Ammon's horn (tissue), 1 donor: ENCODE measurements at places on chromosomes 5 and 9.
A peak's percentile ranks its signal among the peaks of the same experiment; 100 is the strongest.

DNA sequence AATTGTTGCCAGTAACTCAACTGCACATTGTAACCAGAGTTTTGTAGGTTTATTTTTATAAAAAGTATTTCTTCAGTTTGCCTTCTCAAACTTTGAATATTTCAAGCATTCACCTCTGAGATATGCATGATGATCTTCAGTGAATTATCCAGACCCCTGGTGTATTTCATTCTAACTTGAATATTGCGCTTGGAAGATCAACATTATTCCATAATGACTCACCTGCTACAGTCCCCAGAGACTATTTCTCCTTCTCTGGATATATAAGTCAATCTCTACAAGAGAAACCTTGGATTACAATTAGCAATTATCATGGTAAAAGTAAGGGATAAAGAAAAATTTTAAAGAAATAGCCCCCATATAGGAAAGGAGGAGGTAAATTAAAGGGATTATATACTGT is 1041.0 kb downstream of the TLE1 start:
- DNase-seq = no peak

- no peak for DNase-seq
Observed at GRCh38 chr5:102660111-102660510, 95.0 kb upstream of the PAM start.

DNA sequence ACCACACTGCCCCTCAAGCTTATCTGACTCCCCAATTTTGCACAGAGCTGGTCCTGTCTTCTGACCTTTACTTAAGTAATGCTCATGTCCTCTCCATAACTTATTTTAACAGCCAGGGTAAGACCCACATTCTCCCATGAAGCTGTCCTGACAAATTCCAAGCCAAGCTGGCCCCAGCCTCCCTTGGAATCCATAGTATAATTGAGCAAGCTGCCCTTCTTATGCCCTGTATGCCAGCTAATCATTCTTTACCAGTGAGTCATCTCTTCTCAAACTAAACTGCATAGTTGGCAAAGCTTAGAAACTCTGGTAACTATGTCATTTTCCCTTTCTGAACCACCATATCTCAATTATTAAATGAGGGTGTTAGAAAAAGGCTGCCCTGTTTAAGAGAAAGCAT is 92.4 kb downstream of the NFIB start:
- DNase-seq = no peak

GRCh38 chr5:316210-317085 is 5.1 kb upstream of the AHRR start:
- DNase-seq = no peak

DNA sequence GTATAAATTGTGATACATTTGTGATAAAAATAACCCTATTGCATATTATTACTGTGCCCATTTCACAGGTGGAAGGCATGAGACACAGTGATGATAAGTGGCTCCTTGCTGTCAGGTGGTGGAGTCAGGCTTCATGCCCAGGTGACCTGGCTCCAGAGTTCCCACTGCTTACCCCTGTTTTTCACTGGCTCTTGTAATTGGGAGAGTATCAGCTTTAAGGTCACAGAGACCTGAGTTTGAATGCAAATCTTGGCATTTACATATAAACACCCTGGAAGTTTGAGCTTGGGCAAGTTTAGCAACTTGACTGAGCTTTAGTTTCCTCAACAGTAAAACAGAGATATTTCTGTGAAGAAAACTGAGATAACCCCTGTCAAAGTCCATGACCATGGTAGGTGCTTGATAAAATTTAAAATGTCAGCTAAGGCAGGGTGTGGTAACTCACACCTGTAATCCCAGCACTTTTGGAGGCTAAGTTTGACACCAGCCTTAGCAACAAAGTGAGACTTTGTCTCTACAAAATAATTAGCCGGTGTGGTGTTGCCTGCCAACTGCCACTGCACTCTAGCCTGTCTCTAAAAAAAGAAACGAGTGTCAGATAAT is 29.2 kb downstream of the MAT2B start:
- no peak for DNase-seq

DNA sequence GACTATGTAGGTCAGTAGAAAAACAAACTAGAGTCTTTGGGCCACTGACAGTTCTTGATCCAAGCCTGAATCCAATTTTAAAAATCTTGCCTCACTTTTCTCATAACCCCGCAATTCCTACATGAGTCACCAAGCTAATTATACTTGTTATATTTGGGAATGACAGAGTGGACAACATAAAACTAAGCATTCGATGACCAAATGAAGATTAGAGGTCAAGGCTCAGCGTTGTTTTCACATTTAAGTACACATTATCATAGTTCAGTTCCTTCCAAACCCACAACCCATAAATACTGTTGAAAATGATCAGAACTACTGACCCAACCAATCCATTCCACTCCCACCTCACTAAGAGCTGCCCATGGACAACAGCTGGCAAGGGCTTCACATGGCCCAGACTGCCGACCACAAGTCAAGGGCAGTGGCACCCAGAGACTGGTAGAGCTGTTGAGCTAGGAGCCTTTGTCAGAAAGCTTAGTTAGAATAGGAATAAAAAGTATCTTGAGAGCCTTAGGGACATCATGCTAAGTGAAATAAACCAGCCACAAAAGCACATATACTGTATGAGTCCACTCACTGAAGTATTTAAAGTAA is 64.2 kb downstream of the MYO10 start:
- DNase-seq = no peak

DNA sequence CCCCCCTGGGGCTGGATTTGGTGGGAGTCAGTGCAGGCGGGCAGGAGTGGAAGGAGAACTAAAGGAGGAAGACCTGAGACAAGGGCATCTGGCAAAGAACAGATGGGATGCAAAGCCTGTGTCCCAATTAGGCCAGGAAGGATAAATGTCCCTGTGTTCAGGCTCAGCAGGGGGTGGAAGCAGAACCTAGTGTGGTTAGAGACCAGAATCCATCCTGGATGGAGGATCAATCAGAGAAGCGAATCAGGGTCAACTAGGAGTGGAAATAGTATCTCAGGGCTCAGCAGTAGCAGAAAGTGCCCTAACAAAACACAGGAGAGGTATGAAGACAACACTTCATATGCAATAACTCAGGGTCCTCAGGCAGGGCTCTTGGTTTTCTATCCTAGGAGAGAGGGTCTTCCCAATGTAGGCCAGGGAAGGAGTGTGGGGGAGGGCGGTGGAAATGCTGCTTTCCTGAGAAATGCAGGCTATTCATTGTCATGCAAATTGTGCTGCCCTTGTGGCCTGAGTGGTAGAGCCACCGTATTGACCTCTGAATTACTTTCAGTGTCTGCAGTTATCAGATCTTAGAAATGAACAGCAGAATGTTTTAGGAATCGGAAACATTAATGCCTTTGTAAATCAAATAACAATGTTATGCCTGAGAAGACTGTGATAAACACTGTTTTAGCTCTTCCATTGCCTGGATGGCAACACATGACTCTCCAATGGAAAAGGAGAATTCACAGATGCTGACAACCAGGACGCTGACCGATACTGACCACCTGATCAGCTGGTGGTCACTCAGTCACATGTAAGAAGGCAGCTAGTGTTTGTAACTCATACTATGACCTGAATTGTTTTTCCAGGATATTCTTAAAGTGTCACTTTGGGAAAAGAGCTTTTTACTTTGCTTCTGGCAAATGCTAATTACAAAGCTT is 323.6 kb downstream of the SEMA5A start:
- no peak for DNase-seq

- no peak for DNase-seq
Observed at GRCh38 chr5:132825033-132825833, 5.2 kb downstream of the SHROOM1 start.

- peak; percentile 78 for DNase-seq
Observed at GRCh38 chr9:12774861-12775678, at the start of gene LURAP1L. Gene LURAP1L (plus strand): TSS chr9:12775020. CDS start chr9:12775716, 696 bp downstream.

- no peak for DNase-seq
Observed at GRCh38 chr9:82487935-82488312, 499.4 kb downstream of the SPATA31D1 start.

GRCh38 chr9:121596515-121596914 is 54.9 kb upstream of the DAB2IP start:
- no peak for DNase-seq

DNA sequence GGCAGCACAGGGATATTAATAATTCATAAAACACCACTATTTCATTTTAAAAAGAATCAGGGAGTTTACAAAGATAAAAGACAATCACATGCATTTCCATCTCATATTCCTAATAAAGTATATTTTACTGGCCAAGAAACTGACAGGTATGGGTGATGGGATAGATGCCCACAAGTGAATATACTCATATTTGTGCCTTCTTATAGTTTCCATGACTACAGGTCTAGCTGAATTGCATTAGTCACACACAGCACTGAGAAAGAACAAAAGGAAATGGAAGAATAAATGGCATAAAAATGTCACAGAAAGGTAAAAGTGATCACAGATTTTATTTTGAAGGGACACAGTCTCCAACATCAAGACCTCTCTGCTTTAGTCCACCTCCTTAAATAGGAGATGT is 193.5 kb downstream of the PLK2 start:
- no peak for DNase-seq

DNA sequence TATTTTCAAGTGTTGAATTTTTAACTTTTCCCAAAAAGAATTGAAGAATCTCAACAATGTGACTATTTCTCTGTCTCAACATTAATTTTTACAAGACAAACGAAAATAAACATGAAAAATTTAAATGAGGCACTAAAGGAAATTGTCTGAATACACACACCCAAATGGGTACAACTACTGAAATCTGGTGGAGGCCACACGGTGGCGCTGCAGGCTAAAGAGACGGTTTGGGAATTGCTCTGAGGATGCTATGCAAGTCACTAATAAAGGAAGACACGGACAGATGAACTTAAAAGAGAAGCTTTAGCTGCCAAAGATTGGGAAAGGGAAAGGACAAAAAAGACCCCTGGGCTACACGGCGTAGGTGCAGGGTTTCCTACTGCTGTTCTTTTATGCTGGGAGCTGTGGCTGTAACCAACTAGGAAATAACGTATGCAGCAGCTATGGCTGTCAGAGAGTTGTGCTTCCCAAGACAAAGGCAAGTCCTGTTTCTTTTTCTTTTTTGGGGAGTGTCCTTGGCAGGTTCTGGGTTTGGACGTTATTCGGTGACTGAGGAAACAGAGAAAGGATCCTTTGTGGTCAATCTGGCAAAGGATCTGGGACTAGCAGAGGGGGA is at the start of gene PCDHB10:
Gene PCDHB10, plus strand, starts transcription at position 244 of the 616 bp plus-strand sequence. Its CDS starts 200 bp downstream, at position 444.
- peak; percentile 47 for DNase-seq

- no peak for DNase-seq
Observed at GRCh38 chr5:32058101-32058500, 116.0 kb downstream of the GOLPH3 start.

DNA sequence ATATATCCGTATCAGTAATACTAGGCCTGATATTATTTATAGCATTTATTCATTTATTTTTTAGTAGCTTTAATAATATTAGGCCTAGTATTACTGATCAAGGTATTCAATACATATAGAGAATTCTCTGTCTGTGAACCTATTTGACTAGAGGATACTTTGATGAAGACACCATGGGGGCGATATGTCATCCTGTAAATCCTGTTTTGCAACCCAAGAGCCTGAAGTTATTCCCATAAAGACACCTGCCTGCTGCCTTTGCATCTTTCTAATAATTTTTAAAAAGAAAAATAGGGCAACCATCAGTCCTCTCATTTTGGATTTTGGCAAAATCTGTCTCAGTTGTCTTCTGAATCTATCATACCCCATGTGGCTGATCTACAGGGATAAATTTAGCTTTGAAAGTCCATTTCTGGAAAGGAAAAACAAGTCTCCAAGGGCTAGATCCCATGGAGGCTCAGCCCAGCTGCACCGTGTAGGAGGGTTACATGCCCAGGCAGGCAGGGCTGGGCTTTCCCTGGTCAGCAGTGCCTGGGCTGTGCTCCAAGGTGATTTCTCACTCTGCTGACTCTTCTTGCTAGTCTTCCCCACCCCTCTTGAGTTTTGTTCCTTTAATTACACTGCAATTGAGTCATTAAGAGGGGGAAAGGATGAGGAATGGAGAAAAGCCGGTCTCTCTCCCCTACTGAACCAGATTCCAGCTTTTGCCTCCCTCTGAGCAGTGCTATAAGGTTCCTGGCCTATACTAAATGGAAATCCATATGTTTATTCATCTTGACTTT is 169.0 kb downstream of the TRIM32 start:
- DNase-seq = peak; percentile 29

- DNase-seq = no peak
Observed at GRCh38 chr5:171692107-171692506, 93.5 kb upstream of the SMIM23 start.

DNA sequence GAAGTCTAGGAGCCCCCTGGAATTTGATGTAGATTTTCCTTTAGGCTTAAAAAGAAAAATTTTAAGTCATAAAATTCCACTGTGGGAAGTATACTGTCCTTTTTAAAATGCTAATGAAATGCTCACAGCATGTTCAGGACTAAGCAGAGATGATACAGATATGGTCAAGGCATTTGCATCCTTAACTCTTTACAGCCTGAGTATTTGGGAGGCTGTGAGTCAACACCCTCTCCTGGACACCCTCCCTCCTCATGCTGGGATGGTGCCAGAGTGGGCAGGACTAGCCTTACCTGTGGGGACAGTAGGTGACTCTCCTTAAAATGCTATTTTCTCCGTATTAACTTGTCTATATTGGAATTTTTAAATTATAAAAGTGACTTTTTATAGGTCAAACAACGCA is 197.4 kb upstream of the ELL2 start:
- no peak for DNase-seq

GRCh38 chr9:17589771-17590170 is 10.9 kb downstream of the SH3GL2 start:
- no peak for DNase-seq
